ENCODE measurements at places on chromosomes 2 and 18.

GRCh38 chr2:195021711-195022507 is 635.1 kb upstream of the SLC39A10 start:
- no peak for DNase-seq

DNA sequence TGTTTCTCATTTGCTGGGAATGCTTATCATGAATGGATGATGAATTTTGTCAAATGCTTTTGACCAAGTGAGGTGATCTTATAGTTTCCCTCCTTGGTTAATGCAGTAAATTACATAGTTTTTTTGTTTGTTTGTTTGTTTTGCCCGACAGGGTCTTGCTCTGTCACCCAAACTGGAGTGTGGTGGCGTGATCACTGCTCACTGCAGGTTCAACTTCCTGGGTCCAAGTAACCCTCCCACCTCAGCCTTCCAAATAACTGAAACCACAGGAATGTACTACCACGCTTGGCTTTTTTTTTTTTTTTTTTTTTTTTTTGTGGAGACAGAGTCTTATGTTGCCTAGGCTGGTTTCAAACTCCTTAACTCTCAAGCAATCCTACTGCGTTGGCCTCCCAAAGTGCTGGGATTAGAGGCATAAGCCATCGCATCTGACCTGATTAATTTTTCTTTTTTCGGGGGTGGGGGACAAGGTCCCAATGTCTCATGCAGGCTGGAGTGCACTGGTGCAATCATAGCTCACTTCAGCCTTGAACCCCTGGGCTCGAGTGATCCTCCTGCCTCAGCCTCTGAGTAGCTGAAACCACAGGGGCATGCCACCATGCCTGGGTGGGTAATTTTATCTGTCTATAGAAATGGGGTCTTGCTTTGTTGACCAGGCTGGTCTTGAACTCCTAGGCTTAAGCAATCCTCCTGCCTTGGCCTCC is 48.6 kb downstream of the SMAD2 start:
- no peak for DNase-seq

DNA sequence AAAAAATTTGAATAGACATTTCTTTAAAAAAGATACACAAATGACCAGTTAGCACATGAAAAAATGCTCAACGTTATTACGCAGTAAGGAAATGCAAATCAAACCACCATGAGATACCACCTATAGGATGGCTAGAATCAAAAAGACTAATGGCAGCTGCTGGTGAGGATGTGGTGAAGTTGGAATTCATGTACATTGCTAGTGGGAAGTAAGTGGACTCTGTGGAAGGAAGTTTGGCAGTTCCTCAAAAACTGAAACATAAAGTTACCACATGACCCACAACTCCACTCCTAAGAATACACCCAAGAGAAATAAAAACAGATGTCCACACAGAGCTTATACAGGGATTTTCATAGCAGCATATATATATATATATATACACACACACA is 51.2 kb downstream of the MBP start:
- no peak for DNase-seq

- no peak for DNase-seq
Measured at GRCh38 chr18:67766930-67767329, 250.4 kb upstream of the DSEL start.

GRCh38 chr2:21757805-21758430 is 634.1 kb downstream of the TDRD15 start:
- DNase-seq, result no peak

- no peak for DNase-seq
Measured at GRCh38 chr2:96102596-96103186, 13.7 kb downstream of the ADRA2B start.

DNA sequence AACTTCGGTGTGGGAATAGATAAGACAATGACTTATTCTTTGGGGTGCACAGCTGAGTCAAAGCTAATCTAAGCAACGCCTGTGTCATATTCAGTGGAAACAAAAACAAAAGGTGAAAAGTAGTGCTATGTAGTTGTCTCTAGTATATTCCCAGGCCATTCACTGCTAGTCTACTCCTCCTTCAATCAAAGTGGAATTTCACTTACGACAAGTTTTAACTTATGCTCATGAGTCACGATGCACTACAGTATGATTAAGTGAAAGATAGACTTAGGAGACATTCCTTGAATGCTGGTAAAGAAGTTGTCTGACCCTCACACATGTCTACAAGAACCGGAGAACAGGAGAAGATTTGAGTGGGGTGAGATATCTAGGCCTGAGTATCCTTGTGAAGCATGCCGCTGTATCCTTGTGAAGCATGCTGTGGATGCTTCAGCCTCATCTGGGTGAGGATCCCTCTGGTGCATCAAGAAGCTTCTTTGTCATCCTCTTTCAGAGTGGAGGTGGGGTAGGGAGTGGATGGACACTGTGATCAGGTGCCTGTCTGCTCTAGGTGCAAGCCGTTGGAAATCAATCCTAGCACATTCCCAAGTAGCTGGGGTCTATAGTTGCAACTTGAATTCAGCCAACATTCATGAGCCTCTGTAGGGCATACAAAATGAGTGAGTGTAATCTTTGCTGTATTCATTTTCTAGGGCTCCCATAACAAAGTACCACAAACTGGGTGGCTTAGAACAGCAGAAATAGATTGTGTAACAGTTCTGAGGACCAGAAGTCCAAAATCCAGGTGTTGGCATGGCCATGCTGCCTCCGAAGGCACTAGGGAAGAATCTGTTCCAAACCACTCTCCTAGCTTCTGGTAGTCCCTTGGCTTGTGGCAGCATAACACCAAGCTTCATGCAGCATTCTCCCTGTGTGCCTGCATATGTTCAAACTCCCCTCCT is 173.5 kb upstream of the FN1 start:
- no peak for DNase-seq

DNA sequence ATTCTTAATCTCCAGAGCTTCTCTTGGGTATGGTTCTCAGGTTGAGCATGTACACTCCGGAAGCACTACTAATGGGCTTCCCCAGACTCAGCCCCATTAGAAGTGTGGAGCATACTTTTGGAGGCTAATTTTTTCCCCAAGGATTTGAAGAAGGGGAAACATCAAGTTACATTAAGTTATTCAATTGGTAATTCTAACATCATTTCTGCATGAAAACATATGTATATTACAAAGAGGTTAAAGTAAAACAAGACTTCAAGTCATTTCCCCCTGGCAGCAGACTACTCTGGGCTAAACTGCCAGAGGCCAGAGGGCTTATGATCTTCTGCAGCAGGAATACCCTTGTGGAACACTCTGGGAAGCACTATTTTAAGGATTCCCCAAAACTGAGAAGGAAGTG is 227.7 kb upstream of the STK17B start:
- DNase-seq, result no peak

GRCh38 chr2:67295851-67296250 is 101.3 kb upstream of the ETAA1 start:
- no peak for DNase-seq

- DNase-seq, result no peak
Measured at GRCh38 chr2:166454006-166454595, 39.9 kb downstream of the SCN7A start.

DNA sequence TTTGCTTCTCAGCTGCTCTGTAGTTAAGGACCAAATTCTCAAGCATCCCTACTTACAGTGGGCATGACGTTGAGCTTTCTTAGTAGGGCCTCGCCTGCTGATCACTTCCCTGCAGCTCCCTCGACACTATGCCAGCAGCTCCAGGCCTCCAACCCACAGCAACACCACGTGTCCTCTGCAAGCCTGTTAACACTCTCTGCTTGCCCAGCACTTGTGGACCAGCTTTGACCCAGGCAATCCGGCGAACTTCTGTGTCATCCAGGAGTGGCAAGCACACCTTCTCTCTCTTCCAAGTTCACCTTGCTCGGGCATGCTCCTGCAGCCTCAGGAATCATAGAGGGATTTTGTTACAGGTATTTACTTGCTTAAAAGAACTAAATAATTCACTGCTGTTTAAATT is 138.6 kb upstream of the FHL2 start:
- no peak for DNase-seq

DNA sequence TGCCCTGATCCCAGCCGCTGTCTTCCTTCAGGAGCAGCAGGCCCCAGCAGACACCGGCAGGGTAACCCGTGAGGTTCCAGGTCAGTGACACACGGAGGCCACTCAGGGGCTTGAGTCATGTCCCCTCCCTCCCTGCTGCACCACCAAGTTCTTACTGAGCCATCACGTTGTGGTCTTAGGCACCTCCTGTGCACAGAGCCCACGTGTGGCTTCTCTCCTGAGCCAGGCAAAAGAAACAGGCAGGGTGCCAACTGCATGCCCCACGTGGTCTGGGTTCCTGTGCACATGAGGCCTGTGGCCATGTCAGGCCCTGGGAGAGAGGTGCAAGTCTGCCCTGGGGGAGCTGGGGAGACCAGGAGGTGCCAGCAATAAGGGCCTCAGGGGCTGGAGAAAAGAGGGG is 264.8 kb downstream of the KLHL29 start:
- no peak for DNase-seq

DNA sequence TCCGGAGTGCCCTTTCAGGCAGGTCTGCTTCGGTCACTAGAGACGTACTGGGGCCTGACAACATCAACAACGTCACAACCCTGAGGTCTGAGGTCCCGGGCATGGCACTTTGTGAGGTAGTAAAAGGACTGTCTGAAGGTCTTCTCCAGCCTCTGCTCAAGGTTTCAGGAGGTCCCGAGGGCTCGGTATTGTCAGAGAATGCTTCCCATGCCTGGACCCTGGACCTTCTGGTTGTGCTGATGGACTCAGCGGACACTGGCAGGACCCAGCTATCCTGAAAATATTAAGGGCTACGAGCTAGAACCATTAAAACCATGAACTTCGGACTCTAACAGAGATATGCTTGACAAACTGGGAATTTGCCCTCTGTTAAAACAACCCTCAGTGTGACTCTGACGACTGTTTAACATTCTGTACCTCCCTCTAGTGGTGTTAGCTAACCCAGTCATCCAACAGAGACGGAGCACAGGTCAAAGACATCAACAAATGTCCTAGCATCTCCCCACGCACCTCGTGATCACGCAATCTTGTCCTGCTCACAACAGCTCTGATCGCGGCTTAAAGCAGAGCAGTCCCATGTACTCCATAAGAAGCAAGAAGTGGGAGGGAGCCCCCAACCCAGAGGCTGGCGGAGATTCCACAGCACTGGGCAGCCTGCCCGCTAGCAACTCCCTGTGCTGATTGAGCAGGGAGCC is 96.5 kb downstream of the CCDC93 start:
- no peak for DNase-seq

GRCh38 chr2:71691747-71692441 is 238.5 kb downstream of the DYSF start:
- DNase-seq, result no peak

DNA sequence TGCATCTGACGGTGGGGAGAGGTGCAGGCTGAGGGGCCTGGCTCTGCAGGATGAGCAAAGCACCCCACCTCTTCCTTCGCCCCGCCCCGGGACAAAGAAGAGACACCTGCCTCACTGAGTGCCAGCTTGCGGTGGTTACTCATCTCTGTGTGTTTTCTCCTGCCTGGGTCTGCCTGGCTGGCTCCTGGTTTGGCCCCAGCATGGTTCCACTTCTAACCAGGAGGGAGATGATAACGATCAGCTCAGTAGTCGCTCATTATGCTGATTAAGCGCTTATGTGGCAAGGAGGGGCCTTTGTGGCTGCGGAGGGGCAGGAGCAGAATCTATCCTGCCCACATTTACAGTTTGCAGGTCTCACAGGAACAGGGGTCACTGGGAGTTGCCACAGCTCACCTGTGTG is 68.7 kb upstream of the EDAR start:
- DNase-seq, result no peak

DNA sequence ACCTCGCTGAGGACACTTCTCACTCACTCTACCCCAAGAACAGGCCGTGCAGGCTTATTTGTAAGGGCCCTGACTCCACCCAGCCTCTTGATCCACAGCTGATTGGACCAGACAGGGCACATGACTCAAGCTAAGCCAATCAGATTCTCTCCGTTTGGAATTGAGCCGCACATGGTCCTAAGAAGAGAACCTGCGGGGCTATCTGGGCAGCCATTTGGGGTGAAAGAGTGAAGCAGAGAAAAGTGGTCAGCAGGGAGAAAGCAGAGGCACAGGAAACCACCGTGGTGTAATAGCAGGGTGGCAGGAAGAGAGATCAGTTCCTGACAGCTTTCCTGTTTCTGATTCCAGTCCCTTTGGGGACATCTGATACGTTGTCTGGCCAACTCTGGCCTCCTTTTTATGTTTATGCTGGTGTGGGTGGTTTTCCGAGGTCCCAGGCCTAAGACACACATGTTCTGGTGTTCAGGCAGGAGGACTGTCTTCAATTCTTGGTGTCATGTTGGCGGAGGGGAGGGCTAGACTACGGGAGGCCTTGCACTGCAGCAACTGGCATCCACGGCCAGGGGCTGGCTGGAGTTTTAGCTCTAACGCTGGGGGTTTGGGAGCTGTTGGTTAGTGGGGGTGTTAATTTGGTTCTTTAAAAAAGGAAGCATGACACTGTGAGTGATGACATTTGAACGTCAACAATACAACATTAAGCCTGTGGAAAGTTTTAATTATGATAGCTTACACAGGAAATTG is 26.1 kb upstream of the SPTBN1 start:
- no peak for DNase-seq

DNA sequence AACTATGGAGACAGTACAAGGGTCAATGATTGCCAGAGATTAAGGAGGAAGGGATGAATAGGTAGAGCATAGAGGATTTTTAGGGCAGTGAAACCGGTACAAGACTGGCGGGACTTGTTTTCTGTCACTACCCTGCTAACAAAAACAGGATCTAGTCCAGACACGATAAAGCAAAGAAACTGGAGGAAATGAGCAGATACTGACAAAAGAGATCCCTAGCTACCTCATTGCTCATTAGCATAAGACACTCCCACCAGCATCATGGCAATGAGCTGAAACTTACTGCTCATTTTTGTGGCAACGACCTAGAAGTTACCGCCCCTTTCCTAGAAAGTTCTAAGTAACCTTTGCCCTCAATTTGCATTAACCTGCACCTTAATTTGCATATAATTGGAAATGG is 131.2 kb downstream of the ETAA1 start:
- no peak for DNase-seq

DNA sequence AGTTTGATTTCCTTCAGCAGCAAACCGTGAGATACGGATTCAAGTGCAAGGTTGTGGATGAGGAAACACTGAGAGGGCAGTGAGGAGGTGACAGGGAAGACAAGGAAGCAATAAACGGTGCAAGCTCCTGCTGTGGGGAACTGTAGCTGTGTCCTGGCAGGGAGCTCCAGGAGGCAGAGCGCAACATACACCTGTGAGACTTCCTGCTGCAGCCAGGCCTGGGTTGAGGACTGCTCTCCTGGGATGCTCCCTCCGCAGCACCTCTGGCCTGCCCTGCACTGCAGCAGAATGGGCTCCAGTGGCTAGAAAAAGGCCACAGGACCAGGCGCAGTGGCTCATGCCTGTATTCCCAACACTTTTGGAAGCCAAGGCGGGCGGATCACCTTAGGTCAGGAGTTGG is 85.5 kb downstream of the MRO start:
- DNase-seq, result no peak

GRCh38 chr2:108548208-108549003 is 14.1 kb downstream of the LIMS1 start:
- DNase-seq, result no peak

- DNase-seq, result no peak
Measured at GRCh38 chr2:111972955-111973565, 74.7 kb downstream of the MERTK start.

Measured in stimulated activated CD8-positive, alpha-beta memory T cell treated with anti-CD3 and anti-CD28 coated beads, Interleukin-7, amount 100 ng/mL, for 1 hour (primary cell).